ENCODE measurements at places on chromosomes 13 and 19.

DNA sequence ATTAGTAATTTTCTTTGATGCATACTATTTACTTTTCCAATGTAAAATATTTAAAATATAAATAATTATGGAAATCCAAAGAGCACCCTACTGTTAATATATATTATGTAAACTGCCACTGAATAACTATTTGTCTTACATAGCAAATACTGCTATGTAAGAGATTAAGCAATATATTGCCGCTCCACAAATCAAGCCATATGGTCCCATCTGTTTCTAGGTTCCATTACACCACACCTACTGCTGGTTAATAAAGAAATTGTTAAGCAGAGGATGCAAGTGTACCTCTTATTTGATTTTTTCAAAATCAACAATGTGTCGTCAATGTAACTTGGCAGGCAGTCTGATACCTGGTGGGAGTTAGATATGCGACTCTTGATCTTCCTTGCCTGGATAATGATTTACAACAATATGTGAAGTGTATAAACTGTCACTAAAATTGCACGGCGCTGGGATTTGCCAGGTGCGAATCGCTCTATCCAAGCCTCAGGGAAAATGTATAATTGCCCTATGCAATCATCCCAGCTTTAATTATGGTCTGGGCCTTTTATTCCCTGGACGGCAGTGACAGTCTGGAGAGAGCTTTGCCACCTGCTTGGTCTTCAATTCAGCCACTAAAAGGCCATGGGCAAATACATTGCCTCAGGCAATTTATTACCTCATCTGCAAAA, 16.0 kb downstream of the SMAD9 start:
- DNase-seq: no peak

DNA sequence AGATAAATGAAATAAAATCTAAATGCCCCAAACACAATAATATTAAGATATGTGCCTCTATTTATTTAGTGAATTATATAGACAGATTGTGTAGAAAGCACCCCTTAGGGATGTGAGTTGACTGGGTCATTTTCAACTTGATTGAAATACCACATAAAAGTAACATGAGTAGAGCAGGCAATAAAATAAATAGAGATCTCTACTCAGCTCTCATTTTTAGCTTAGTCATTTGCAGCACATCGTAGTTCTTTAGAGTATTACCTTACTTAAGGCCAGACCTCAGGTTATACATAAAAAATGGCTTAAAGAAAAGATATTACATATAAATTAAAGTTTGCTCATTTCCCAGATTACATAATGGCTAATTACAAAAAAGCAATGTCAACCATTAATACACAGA, 1525.6 kb upstream of the PRR20A start:
- DNase-seq: no peak

GRCh38 chr13:84651288-84651687, 769.0 kb upstream of the SLITRK1 start:
- DNase-seq: no peak

GRCh38 chr19:29787281-29787680, 24.5 kb upstream of the CCNE1 start:
- DNase-seq: no peak

GRCh38 chr13:110949628-110950027, 34.8 kb upstream of the ANKRD10 start:
- DNase-seq: no peak

DNA sequence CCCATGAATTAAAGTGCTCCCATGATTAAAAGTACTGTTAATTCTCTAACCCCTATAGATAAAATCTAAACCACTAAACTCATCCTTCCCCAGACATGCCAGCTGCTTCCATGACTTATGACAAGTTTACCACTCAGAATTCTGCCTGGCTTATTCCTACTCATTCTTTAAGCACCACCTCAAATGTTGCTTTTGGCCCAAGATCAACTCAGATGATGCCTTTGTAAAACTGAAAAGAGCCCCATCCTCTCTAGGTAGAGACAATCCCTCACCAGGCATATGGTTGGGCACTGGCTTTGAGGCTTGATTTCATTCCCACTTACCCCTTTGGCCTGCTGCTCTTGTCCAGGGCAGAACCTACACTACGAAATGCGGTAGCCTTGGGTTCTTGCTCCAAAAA, 250.0 kb downstream of the DNAJC15 start:
- DNase-seq: no peak

GRCh38 chr19:16714702-16715287, 4.9 kb upstream of the NWD1 start:
- peak; percentile 56 for DNase-seq

GRCh38 chr13:100478107-100478809, 110.3 kb downstream of the GGACT start:
- no peak for DNase-seq

- DNase-seq: no peak
Observed at GRCh38 chr19:12052091-12052496, 667 bp downstream of the ZNF878 start.

GRCh38 chr19:57719424-57719823, 8.0 kb downstream of the ZNF671 start:
- DNase-seq: no peak

GRCh38 chr13:114319441-114319913, 5.2 kb downstream of the CHAMP1 start:
- DNase-seq: no peak

DNA sequence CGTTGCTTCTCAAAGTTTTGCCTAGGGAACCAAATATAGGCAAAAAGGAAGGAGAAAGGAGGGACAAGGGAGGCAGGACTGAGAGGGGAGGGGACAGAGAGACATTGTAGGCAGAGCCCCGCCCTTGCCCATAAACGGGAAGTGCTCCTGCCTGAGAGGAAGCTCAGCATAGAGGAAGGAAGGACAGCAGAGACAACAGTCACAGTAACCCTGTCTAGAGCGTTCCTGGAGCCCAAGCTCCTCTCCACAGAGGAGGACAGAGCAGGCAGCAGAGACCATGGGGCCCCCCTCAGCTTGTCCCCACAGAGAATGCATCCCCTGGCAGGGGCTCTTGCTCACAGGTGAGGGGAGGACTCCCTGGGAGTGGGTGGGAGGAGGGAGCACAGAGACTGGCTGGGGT, at the start of gene CEACAM21:
TSS of gene CEACAM21 (plus strand) at position 169 of the 400 bp plus-strand sequence. CDS start at position 278, 109 bp downstream.
- DNase-seq: no peak

DNA sequence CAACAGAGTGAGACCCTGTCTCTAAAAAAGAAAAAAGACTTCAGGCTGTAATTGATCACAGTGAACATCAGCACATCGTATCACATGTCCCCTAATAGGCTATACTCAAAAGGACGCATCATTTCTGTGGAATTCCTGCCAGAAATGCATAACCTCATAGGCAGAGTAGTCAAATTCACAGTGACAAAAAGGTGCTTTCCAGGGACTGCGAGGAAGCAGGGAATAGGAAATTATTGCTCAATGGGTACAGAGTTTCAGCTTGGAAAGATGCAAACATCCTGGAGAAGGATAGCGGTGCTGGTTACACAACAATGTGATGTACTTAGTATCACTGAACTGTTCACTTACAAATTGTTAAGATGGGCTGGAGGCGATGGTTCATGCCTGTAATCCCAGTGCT, 41.1 kb upstream of the MRI1 start:
- DNase-seq: no peak

DNA sequence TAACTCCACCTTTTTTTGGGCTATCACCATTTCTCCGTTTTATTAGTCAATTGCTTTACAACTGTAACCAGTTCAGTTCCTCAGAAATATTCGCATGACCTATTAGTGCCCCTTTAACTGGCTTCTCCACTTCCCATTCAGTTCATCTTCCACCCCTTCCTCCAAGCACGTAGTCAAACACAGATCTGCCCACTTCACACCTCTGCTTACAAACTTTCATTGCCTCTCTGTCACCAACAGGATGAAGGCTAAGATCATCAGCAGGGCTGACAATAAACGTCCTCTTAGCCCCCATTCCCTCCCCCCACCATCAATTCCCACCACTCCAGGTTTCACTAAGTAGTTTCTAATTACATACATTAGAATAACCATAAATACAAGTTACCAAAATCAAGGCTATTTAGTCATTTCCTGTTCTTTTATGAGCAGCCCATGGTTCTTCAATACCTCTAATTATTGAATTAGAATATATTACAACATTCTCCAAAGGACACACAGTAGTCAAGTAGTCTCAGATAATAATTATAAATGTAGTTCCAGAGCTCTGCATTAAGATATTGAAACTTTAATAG, 95.7 kb downstream of the SPRY2 start:
- no peak for DNase-seq

GRCh38 chr19:17052439-17052838, 22.8 kb downstream of the HAUS8 start:
- DNase-seq: no peak

GRCh38 chr13:57631596-57632275, at the start of gene PCDH17:
Gene PCDH17 (plus strand): TSS chr13:57631744. CDS start chr13:57632547, 803 bp downstream.
- peak; percentile 37 for DNase-seq

GRCh38 chr13:108437496-108437895, 168.0 kb downstream of the TNFSF13B start:
- DNase-seq: no peak

DNA sequence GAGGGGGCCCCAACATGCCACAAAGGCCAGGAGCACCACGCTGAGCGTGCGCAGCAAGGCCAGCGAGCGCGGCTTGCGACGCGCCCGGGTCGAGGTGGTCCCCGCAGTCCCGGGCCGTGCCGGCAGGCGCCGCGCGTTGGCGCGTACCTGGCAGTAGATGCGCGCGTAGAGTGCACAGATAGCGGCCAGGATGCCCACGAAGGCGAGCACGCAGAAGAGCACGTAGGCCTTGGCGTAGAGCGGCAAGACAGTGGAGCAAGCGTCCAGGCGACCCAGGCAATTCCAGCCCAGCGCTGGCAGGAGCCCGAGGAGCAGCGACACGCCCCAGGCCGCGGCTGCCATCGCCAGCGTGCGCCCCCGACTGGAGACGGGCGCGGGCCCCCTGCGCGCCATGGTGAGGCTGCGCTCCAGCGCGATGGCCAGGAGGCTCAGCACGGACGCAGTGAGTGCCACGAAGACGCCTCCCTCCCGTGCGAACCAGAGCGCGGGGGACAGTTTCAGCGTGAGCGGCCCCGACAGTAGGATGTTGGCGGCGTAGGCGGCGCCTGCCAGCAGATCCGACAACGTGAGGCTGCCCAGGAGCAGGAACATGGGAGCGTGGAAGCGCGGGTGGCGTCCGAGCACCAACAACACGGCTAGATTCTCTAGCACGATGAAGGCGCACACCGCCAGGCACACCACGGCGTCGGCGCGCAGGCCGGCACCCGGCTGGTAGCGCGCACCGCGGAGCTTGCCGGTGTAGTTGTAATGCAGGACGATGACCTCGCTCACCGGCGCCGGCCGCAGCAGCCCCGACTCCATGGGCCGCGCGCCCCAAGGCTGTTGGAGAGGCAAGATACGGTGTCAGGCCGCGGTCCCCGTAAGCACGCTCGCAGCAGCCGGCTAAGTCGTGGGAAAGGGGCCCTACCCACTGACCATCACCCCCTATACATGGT, 2.8 kb downstream of the S1PR5 start:
- no peak for DNase-seq

GRCh38 chr19:15197942-15198341, 2.9 kb downstream of the NOTCH3 start:
- no peak for DNase-seq

DNA sequence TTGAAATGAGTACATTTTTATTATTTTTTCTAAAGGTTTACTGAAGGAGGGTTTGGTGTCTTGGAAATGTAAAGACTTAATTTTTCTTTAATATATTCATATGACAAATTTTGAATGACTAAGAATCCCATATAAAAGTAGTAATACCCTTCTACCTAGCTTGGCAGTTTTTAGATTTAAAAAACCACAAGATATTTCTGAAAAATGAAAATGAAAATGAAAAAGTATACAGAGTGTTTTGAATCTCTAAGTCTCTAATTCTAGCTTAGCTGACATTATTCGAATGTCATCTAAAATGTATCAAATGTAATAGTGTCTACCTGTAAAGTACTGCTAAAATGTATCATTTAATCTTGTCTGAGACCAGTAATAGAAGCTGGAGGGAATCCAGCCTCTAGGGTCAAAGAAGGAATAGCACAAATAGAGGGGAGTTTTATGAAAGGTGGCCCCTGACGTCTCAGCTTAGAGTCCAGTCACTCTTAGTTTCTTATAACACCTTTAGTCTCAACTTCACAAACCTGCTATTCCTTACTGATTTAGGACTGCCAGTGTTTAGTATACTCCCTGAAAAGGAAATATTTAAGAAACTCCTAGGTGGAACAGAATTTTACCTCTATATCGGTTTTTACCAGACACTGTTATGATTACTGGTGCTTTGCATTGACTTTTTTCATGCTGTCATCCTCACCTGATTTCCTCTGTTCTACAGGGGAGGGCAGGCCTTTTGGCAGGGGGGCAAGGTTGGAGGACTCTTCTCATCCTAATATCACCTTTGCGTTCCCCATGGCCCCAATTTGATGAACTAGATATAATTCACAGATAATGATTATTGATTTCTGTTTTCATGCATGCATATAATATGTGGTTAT, 16.2 kb upstream of the MIR17HG start:
- DNase-seq: no peak

GRCh38 chr13:19658831-19659230, 25.4 kb downstream of the MPHOSPH8 start:
- no peak for DNase-seq

DNA sequence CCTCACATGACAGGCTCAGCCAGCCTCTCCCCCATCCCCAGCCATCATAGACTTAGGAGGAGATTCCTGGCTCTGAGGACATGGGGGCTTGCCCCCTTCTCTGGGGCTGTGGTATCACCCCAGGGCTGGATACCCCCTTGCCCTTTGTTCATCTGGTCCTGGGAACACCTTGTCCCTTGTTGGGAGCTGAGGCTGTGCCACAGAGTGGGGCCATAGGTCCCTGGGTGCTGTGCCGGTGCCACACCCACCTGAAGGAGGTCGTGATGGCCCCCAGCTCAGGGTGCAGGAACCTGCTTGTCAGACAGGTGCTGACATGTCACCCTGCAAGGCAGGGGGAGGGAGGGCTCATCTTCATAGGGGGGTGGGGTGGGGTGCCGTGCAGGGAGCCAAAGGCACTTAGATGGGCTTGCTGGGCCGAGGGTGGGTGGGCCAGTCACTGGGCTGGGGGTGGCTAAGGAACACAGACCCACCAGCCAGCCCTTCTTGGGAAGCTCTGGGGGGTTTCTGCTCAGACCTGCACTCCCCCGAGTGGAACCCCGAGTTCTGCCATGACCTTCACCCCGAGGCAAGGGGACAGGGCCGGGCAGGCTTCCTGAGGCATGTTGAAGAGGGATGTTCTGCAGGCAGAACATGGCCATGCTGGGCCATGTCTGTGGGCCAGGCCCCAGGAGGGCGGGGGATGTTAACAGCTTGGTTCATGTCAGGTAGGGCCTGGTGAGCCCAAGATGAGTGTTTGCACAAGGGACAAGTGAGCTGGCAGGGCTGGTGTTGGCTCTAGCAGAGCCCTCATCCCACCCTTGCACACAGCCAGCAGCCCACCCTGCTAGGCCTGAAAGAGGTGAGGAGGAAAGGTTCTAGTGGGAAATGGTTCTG, 28.0 kb downstream of the TSSK6 start:
- peak; percentile 42 for DNase-seq

GRCh38 chr13:46383383-46383782, 3.7 kb downstream of the RUBCNL start:
- no peak for DNase-seq

DNA sequence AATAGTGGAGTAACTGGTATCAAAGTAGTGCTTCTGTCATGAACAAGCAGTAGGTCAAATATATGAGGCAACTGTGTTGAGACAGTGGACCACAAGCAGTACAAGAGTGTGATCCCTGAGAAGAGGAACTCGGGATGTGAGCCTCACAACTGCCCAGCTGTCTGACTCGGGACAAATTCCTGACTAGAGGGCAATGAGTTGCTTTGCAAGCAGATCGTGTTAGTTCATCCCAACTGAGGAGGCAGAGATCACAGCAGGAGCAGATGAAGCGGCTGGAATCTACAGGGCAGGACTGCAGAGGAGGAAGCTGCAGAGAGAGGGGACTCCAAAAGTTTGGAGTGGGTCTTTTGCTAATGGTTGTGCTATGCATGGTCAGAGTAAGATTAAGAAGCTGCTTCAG, 741.1 kb downstream of the DIAPH3 start:
- DNase-seq: no peak

All from upper lobe of left lung (tissue), 6 donors.